ENCODE measurements at places on chromosomes 7 and 10.
A peak's percentile ranks its signal among the peaks of the same experiment; 100 is the strongest.

- DNase-seq = peak; percentile 84
Measured at GRCh38 chr10:74589226-74589673, 237.2 kb upstream of the KAT6B start.

- no peak for DNase-seq
Measured at GRCh38 chr7:22563621-22564241, 63.7 kb upstream of the STEAP1B start.

DNA sequence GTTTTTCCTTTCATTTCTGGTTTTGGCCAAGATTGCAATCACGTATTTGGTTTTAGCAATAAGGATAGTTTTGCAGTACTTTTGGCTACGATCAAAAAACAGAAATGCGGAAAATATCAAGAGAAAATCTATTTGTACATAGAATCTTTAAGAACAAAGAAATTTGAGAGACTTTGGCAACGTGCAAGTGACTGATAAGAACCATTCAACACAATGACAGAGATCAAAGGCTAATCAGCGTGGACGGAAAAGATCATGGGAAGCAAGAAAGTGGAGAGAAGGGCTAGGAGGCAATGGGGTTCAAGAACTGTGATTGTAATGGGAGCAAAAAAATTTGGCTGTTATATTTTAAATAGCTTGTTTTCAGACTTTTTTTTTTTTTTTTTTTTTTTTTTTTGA lies 16.2 kb upstream of the LRRN3 start:
- DNase-seq = no peak

DNA sequence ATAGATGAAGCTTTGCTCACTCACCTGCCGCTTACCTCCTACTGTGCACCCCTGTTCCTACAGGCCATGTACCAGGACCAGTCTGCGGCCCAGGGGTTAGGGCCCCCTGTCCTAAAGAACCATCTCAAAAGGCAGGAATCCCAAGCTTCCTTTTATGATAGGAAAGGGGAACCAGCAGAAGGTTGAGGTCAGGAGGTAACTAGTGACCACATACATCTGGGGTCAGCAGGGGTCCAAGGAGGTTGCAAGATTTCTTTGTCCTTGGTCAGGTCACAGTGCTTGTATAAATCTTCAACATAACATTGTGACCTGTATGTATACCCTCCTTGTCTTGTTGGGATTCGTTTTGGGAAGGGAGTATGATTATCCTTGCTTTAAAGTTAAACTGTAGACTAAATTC lies 73.8 kb downstream of the OAT start:
- DNase-seq = no peak

GRCh38 chr7:18538554-18539250 lies 43.2 kb downstream of the HDAC9 start:
- DNase-seq = no peak

- DNase-seq = no peak
Measured at GRCh38 chr7:93202594-93203250, 23.5 kb downstream of the HEPACAM2 start.
